HTR-8/SVneo (cell line): ENCODE measurements at places on chromosomes 11 and 22.

DNA sequence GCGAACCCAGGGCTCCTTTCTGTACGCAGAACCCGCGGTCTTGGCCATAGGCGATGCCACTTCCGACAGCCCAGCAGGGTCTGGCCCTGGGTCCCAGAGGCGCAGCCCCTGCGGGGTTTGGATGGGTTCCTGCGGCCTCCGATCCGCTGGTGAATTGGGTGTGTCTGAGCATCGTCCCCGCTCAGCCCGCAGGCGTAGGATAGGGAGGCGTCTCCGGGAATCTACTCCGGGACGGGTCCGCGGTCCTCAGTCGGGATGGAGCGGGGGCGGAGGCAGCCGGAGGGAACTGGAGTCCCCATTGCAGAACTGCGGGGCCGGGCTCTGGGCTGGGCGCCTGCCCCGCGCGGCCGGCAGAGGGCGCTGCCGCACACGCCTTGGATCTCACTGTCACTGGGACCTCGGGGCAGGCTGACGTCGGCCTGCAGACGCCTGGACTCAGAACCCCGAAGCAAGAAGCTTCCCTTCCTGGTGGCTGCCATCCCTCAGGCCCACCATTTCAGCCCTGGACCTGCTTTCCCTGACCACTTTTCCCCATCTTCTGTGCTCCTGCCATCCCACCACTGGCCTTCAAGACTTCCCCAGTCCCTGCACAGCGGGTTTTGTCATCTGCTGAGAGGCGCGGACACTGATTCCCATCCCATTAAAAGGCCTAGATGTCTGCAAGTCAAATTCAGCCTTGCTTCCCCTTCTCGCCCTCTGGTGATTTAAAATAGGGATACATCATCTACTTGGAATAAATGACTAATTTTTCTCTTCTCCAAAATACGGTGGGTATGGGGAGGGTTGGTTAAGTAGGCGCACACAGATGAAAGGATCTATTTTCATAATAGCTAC lies 38.3 kb upstream of the CREB3L1 start:
- peak; percentile 89 for DNase-seq

DNA sequence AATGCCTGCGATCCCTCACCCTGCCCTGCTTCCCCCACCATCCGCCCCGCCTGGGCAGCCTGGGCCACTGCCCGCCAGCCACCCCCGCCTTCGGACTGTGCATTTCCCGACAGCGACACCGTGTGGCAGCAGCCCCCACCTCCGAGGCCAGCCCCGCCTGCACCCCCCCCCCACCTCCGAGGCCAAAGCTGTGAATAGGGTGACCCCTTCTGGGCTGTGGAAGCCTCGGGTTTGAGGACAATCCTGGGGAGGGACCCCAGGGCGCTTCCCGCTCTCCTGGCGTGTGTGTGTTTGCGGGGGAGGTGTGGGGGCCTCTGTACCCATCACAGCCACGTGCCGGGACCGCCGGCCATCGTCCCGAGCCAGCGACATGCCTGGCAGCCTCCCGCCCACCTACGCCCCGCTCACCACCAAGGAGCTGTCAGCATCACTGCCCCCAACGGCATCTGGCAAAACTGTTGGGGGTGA lies 33.8 kb upstream of the PPARA start:
- peak; percentile 94 for DNase-seq

DNA sequence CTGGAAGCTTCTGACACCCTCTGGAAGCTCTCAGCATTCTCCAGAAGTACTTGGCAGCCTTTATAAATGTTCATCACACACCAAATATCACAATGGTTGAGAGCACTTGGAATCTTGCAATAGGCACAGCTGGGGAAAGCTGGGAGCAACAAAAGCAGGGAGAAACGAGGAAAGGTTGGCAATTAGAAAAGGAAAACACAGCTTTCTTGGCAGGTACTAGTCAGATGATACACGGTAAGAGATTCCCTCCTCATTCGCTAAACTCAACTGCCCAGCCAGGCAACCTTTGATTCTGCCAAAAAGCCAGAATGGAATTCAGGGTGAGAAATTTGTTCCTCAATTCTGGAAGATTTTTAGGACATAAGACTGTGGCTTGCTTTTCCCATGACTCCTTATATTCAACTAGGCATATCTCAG lies 576.9 kb upstream of the ANO5 start:
- no peak for DNase-seq

GRCh38 chr11:73623686-73624085 lies 22.7 kb upstream of the PLEKHB1 start:
- DNase-seq: no peak

DNA sequence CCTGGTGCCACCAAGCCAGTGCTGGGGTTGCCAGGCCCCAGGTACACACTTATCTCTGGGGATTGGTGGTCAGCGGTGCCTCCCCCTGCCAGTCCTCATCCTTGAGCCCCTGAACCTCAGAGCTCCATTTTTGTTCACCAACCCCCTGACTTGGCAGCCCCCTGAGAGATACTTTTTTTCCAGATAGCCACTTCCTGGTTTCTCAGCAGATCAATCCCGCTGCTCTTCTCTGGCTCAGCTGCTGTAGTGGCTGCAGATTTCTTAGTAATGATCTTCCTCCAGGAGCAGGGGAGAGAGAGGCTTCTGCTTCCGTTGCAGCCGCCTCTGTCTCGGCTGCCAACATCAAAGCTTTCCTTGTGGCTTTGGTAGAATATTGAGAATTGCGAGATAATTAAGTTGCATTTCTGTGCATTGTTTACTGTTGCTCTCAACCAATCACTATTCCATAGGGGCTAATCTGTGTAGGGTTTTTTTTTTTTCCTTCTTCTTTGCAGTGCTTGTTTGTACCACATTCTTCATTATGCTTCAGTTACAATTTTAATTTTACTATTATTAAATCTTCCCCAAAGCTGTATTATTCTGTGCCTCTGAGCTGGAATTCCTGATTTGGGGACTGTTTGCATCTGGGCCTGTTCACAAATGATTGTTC lies 92.1 kb downstream of the PKNOX2 start:
- DNase-seq: no peak

GRCh38 chr11:113974741-113975470 lies at the start of gene HTR3A:
TSS of gene HTR3A (plus strand) at chr11:113975108. CDS start at chr11:113975326, 218 bp downstream.
- DNase-seq: peak; percentile 39

- DNase-seq: no peak
Observed at GRCh38 chr22:42076764-42077485, 2.6 kb upstream of the SMDT1 start.

DNA sequence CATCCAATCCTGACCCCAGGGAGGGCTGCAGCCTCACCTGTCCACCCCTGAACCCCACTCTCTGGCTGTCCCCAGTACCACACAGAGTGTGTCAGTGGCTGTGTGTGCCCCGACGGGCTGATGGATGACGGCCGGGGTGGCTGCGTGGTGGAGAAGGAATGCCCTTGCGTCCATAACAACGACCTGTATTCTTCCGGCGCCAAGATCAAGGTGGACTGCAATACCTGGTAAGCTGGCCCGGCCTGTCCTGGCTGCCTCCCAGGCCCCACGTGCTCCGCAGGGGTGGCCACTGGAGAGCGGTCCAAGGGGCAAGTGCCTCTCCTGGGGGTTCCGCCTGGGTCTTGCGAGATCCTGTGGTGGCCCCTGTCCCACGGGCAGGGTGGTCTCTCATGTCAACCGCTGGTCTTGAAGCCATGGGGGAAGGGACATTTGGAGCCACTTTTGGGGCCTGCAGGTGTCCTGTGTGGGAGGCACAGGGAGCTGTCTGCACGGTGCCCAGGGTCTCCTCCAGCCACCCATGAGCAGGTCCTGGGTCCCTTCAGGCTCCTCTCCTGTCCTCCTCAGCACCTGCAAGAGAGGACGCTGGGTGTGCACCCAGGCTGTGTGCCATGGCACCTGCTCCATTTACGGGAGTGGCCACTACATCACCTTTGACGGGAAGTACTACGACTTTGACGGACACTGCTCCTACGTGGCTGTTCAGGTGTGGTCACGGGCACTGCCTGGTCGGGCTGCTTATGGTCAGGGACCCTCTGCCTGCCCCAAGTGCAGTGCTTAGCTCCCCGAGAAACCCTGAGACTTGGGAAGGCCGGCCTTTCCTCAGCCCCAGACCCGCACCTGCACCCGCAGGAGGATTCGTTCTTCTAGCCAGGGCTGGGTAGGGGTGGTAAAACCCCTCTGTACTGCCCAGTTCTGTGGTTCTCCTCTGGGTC lies 11.8 kb downstream of the MUC2 start:
- no peak for DNase-seq

DNA sequence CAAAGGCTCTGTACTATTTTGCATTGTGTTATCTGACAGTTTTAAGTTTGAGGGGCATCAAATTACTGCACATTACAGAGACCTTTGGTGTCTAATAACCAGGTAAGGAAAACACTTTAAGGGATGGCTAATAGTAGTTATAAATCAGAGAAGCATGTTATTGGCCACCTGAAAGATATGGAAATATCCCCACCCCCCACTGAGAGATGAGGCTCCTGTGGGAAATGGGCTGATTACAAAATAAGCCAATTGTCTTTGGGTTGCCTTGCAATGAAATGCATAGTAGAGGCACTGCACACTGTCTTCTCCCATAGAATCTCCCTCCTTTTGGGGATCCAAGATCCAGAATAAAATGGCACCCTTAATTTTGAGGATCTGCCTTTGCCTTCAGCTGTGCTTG lies 91.0 kb downstream of the IGLL5 start:
- DNase-seq: no peak

- DNase-seq: no peak
Observed at GRCh38 chr22:24435861-24436371, 8.5 kb downstream of the ADORA2A start.

DNA sequence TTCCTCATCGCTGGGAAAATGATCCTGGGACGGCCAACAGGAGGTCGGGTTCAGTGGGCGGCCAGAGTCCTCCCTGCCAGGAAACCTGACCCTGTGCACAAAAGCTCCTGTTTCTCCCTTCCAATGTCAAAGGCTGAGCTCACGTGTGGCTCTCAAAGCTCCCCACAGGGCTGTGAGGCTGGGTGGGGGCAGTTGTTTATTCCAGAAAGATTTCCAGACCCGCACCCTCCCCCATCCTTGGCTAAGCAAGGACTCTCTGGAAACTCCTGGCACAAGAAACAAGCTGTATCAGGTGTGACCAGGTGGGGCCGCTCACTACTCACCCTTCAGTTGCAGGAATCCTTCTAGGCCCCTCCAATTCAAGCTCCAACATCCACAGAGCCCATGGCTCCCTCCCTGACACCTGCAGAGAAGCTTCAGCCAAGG lies 131.9 kb downstream of the SHANK2 start:
- DNase-seq: peak; percentile 49

- no peak for DNase-seq
Observed at GRCh38 chr11:12109591-12110196, 696 bp upstream of the MICAL2 start.

- no peak for DNase-seq
Observed at GRCh38 chr11:121238956-121239355, 53.6 kb upstream of the SC5D start.
